ENCODE measurements at places on chromosomes 2 and 18.

- DNase-seq, result no peak
Measured at GRCh38 chr2:210540900-210541289, 15.5 kb upstream of the CPS1 start.

GRCh38 chr2:83594241-83595120, 864.6 kb downstream of the SUCLG1 start:
- DNase-seq, result no peak

- DNase-seq, result no peak
Measured at GRCh38 chr2:25187729-25188350, 19.5 kb upstream of the POMC start.

DNA sequence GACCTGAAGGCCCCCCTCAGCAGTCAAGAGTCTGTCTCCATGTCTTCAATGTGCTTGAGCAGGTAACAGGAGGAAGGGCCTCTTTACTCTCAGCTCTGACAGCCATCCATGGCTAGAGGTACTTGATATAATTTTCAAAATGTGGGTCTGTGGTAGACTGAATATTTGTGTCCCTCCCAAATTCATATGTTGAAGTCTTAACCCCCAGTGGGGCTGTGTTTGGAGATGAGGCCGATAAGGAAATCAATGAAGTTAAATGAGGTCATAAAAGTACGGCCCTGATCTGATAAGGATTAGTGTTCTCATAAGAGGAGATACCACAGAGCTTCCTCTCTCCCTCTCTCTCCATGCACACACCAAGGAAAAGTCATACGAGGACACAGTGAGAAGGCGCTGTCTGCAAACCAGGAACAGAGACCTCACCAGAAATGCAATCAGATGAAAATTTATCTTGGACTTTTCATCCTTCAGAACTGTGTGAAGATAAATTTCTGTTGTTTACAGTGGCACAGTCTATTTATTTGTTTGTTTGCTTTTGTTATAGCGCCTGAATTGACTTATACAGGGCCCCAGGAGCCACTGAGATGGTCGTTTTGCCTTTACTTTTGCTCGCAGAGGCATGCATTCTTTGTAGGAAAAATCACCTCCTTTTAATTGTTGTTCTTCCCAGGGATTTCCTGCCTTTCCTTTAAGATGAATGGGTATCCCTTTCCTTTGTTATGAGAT, 274.8 kb upstream of the TRIB2 start:
- no peak for DNase-seq

DNA sequence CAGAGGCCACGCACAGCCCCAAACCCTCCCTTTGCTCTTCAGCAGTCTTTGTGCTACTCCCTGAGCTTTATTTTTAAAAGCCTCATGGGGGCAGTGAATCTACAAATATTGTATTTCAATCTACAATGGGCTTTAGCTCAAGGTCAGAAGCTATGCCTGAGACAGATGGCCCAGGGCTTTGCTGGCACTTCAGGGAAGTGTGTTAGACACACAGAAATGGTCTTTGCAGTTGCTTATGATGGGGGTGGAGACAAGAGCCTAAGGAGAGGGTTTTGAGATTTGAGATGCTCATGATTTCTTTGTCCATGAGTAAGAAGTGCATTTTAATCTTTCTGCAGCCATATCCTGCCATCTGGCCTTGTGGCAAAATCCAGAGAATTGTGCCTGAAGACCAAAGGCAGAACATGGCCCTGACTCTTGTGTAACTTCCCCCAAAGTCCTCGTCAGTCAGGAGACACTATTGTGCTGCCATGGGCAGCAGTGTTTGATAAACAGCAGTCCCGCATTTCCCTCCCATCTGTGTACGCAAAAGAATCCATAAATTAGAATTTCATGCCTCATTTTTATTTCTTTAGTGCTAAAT, 92.6 kb downstream of the VAPA start:
- peak; percentile 60 for DNase-seq

GRCh38 chr2:177295484-177295883, 31.0 kb upstream of the NFE2L2 start:
- no peak for DNase-seq

DNA sequence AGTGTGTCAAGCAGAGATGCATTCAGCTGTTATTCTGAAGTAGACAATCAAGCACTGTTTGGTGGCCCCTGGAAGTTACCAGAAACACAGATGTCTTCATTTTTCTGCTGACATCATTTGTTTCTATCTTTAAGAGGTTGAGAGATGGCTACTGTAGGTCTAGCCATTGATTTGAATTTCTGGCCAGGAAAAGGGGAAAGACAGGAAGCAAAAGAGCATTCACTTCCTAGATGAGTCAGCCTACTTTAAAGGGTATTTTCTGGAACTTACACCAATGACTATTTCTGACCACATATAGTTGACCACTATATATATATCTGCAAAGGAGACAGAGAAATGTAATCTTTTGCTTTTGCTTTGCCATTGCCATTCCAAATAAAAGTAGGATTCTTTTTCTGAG, 900.1 kb upstream of the SOX11 start:
- DNase-seq, result no peak
